DMS 273 treated with DMSO at 0.1 percent for 48 hours (cell line): ENCODE measurements at places on chromosomes 7 and 10.

GRCh38 chr10:90712529-90712928, 145.3 kb downstream of the HTR7 start:
- DNase-seq: no peak

- no peak for DNase-seq
These were observed 109.0 kb downstream of the ZMYND11 start for GRCh38 chr10:244227-244626.

GRCh38 chr7:106947244-106947728, 82.2 kb downstream of the PIK3CG start:
- peak; percentile 46 for DNase-seq

- no peak for DNase-seq
These were observed 60.1 kb upstream of the ZPBP start for GRCh38 chr7:50153148-50153547.

GRCh38 chr7:102122026-102122425, 164.6 kb upstream of the SH2B2 start:
- no peak for DNase-seq

DNA sequence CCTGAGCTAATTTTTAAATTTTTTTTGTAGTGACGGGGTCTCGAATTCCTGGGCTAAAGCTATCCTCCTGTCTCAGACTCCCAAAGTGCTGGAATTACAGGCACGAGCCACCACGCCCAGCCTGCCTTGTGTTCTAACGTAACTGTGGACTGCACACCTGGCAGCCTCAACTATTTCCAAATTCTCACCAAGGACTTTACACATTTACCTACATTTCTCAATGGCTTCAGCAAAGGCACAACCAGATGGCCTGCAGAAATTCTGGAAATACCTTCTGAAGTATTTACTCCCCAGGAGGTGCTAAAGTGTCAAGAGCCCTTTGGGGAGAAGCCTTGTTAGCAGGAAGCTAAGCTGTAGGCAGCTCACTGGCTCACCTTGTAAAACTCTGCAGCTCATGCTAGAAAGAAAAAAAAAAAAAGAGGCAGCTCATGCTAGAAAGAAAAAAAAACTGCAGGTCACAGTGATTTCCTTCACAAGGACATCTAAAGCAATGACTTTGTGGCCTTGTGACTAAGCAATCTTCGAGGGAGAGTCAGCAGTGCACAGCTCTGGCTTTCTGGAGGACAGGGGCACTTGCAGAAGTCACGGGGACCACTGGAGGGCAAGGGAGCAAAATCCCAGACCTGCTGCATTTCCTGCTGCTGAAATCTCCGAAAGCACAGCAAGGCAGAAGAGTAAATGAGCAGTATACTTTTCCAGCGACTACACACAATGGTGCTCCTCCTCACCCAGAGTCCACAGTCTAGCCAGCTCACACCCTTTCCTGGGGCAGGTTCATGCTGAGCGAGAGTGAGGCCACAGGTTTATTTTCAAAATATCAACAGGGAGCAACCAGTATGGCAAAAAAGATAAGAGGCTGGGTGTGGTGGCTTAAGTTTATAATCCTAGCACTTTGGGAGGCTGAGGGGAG, 40.4 kb downstream of the BAIAP2L1 start:
- no peak for DNase-seq

DNA sequence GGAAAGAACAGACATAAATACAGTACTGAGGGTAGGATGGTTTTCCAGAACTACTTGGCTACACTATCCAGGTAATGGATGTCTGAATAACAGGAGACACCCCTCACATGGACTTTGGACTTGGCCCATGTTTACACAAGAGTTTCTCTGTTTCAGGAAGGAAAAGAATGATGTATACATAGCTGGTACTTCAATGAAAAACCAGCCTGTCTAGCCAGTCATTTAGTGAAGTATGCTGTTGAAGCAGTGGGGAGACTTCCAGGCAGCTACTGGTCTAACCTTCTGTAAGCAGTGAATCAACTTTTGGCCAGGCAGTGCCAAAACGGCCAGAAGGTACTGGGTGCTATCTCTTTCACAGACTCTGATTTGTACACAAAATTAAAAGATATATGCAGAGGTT, 135.0 kb downstream of the MBL2 start:
- no peak for DNase-seq

- peak; percentile 2 for DNase-seq
These were observed 76.0 kb downstream of the PCGF5 start for GRCh38 chr10:91296471-91296870.

DNA sequence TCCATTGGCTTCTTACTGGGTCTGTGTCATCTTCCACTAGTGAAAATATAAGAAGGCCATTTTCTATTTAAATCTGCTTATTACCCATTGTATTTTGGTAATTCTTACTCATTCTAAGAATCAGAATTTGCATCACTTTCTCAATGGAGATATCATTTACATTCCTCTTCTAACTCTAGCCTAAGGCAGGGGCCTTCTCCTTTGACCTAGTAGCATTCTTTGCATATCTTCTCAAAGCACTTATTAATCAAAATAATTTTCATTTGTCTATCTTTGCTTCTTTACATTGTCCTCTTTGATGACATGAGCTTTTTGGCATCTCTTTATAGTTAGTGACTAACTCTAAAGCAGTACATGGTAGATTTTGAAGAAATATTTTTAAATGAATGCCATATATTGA, 400.9 kb upstream of the SEMA3D start:
- no peak for DNase-seq

DNA sequence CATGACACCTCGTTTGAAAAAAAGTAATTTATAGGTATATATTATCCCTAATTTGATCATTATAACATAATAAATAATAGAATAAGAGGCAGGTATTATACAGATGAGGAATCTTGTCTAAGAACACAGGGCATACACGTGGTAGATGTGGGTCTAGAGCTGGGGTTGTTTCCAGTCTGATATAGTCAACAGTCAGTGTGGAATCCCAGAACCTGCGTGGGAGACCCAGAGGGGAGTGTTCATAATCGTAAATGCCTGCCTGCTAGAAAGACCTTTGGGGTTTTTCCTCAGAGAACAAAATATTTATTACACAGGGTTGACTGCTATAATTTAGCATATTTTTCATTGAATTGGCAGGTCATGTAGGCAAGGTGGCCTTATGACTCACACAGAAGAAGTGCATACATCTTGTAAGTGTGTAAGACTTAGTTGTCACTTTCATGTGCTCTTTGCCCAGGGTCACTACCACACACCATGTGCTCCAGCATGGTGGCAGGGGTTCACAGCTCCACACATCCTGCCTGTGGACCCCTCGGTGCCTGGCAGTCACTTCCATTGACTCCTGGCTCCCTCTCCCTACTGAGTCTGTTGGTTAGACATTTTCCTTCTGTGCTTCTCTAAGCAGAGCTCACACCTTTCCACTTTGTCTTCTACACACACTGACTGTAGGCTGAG, 94.9 kb upstream of the IKZF1 start:
- DNase-seq: no peak

DNA sequence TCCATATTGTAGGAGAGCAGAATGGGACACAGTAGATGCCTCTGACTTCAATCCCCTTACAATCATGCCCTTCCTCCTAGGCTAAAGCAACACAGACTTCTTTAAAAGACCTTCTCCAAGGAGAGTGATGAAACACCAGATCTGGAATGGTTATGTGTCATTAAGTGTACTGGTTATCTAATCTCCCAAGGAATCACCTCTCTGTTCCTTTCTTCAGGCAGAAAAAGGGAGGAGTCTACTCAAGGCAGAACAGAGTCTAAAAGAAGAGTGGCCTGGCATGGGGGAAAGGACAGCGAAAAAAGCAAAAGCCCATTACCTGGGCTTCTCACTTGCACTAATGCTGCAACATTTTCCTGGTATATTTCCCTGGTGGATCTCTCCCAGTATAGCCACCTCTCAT, 2.9 kb downstream of the ELMO1 start:
- DNase-seq: no peak

GRCh38 chr7:300048-300447, 10.1 kb downstream of the FOXL3 start:
- DNase-seq: no peak

DNA sequence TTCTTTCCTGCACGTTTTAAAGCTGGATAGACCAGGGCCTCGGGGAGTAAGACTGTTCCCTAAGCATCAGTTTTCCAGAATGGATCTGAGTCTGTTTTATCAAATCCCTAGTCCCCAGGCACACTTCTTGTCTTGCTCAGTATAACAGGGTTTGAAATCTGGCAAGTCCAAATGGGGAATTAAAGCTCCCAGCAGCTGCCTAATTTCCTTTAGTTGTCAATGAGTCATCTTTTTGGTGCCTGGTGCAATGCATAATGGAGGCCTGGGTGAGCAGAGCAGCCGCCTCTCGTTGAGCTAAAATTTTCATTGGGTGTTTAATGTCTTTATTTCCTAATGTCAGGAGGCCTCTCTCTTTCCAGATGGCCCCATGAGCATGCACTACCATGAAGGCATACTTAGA, 87.9 kb downstream of the STRA8 start:
- DNase-seq: peak; percentile 56

- no peak for DNase-seq
These were observed 3.0 kb downstream of the HIP1 start for GRCh38 chr7:75735581-75736350.

- no peak for DNase-seq
These were observed 315.5 kb downstream of the RPS24 start for GRCh38 chr10:78349165-78349516.
